IPS DF 6.9 (cell line): ENCODE measurements at places on chromosomes 5 and 9.

- no peak for DNase-seq
- no peaks in the 10 kb centered on the region for H3K4me1 ChIP-seq
- no peak overlapping the region for H3K4me3 ChIP-seq
- H3K27ac ChIP-seq: no peak overlapping the region
Measured at GRCh38 chr5:8349855-8350254, 480.9 kb downstream of the MTRR start.

DNA sequence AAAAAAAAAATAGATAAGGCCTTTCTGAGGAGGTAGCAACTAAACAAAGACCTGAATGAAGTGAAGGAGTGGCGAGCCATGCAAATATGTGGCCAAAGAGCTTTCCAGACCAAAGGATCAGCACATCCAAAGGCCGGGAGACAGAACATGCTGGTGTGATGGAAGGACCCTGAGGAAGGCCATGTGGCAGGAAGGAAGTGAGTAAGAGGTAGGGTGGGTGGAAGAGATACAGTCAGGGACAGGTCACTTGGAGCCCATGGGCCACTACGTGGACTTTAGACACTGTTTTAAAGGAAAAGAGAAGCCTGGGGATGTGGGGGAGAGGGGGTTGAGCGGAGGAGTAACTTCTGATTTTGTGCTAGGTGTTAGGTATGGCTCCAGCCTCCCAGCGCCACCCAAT is 31.3 kb downstream of the SPRY4 start:
- DNase-seq: no peak
- peaks cover 5% of the 10 kb centered on the region for H3K4me1 ChIP-seq
- H3K36me3 ChIP-seq: no peaks in the 10 kb centered on the region
- H3K4me3 ChIP-seq: no peak overlapping the region

GRCh38 chr5:143448518-143448917 is 45.0 kb upstream of the NR3C1 start:
- H3K36me3 ChIP-seq: no peaks in the 10 kb centered on the region
- no peak overlapping the region for H3K27ac ChIP-seq
- no peak for DNase-seq
- no peak overlapping the region for H3K4me3 ChIP-seq

DNA sequence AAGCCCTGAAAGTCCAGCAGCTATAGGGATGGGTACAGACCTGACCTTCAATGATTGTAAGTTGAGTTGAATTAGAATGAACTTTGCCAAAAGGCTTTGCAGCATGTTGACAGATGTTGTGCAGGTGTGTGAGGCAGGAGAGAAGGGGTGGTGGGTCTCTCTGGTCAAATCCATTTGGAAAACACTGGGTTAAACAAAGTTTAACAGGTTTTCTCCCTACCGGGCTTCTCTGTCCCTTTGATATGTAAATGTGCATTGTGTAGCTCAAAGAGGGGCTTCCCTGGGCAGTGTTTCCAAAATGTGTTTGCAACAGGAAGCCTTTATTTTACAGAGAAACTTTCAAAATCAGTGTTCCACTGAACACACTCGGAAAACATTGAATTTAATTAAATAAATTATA is 72.1 kb upstream of the BRINP1 start:
- H3K27ac ChIP-seq: no peak overlapping the region
- H3K36me3 ChIP-seq: no peaks in the 10 kb centered on the region
- 0 out of 2 replicates have a peak, but pooled peaks cover 1% of the 10 kb centered on the region for H3K4me1 ChIP-seq
- H3K27me3 ChIP-seq: no peaks in the 10 kb centered on the region

- H3K4me3 ChIP-seq: no peak overlapping the region
- no peaks in the 10 kb centered on the region; the same call in 1 of the 2 replicates for H3K27me3 ChIP-seq
- DNase-seq: no peak
- no peak overlapping the region for H3K27ac ChIP-seq
- no peaks in the 10 kb centered on the region for H3K4me1 ChIP-seq
Measured at GRCh38 chr5:78008356-78008967, 232.3 kb upstream of the TBCA start.

DNA sequence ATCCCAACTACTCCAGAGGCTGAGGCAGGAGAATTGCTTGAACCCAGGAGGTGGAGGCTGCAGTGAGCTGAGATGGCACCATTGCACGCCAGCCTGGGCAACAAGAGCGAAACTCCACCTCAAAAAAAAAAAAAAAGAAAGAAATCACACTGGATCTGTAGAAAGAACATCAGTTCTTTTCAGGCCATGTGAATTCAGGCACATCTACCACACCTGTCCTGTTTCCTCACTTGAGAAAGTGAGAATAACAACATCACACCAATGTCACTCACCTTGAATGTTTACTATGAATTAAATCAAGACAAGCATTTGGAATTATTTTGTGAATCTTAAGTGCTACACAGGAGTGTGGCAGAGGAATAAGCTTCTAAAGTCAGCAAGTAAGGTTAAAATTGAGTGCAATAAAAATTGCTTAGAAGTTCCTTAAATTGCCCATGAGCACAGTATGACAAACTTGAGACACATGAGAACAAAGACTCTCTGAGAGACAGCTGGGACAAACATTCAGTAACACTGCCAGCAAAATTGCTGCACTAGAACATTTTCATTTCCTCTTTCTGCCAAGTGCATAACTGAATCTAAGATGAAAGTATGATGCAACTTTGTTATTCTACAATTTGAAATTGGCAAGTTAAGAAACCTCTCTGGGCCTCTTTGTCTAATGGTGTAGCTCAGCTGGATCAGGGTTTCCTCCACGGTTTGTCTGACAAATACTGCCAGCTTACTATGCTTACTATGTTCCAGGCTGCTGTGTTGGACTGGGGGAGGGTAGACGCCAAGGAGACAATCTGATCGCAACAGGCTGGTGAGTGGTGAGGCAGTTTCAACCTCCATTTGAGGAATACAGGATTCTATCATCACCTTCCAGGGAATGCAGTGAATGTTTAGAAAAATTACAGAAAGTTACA is 1.9 kb upstream of the RIC1 start:
- no peak overlapping the region for H3K27ac ChIP-seq
- H3K36me3 ChIP-seq: no peaks in the 10 kb centered on the region
- no peaks in the 10 kb centered on the region for H3K27me3 ChIP-seq
- no peak for DNase-seq
- no peak overlapping the region for H3K4me3 ChIP-seq
- H3K4me1 ChIP-seq: 0 out of 2 replicates have a peak, but pooled peaks cover 2% of the 10 kb centered on the region

GRCh38 chr5:1665803-1666202 is 133.8 kb downstream of the MRPL36 start:
- no peaks in the 10 kb centered on the region; the same call in 1 of the 2 replicates for H3K4me1 ChIP-seq
- no peak overlapping the region for H3K4me3 ChIP-seq
- no peak overlapping the region for H3K27ac ChIP-seq
- peaks cover 14% of the 10 kb centered on the region; the same call in 1 of the 2 replicates for H3K27me3 ChIP-seq
- DNase-seq: no peak
- H3K36me3 ChIP-seq: no peaks in the 10 kb centered on the region

DNA sequence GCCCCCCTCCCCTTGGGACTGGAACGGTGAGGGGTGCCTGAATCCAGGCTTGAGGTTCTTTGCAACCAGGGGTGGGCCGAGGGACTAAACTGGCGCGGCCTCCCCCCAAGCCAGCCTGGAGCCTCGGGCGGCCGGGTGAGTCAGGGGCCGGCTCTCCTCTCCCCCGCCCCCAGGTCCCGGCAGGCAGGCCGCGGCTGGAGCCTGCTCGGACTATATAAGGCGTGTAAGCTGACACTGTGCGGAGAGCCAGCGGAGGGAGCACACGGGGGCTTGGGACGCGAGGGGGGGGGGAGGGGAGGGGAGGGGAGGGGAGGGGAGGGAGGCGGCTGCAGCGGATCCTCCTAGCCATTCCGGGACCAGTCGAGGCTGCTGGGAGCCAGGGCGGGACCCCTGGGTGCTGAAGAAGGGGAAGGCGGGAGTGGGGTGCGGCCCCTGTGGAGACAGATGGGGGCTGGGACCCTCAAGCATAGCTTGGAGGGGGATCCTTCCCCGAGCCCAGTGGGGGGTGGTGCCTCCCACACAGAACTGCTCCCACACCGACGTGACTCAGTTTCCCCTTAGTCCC is 595 bp downstream of the PDLIM7 start:
- no peak for DNase-seq
- H3K27me3 ChIP-seq: no peaks in the 10 kb centered on the region; the same call in 1 of the 2 replicates
- H3K4me3 ChIP-seq: peak overlapping the region; percentile 53; the same call in 1 of the 2 replicates
- H3K36me3 ChIP-seq: peaks cover 2% of the 10 kb centered on the region; the same call in 1 of the 2 replicates

GRCh38 chr5:62212648-62213047 is 93.4 kb upstream of the KIF2A start:
- H3K4me1 ChIP-seq: no peaks in the 10 kb centered on the region; the same call in 1 of the 2 replicates
- no peaks in the 10 kb centered on the region for H3K27me3 ChIP-seq
- H3K4me3 ChIP-seq: no peak overlapping the region
- no peak for DNase-seq
